Astrocyte (in vitro differentiated cells and primary cell): ENCODE measurements at places on chromosomes 2 and 18. TPM values are rescaled to one million over a fixed set of nuclear protein-coding genes. Genes with fewer than 3 reads are reported as not detected.

- no peak for DNase-seq
Observed at GRCh38 chr2:121101093-121101715, 183.8 kb downstream of the TFCP2L1 start.

Gene CXCR1
- total RNA-seq: not detected in 2 replicates

DNA sequence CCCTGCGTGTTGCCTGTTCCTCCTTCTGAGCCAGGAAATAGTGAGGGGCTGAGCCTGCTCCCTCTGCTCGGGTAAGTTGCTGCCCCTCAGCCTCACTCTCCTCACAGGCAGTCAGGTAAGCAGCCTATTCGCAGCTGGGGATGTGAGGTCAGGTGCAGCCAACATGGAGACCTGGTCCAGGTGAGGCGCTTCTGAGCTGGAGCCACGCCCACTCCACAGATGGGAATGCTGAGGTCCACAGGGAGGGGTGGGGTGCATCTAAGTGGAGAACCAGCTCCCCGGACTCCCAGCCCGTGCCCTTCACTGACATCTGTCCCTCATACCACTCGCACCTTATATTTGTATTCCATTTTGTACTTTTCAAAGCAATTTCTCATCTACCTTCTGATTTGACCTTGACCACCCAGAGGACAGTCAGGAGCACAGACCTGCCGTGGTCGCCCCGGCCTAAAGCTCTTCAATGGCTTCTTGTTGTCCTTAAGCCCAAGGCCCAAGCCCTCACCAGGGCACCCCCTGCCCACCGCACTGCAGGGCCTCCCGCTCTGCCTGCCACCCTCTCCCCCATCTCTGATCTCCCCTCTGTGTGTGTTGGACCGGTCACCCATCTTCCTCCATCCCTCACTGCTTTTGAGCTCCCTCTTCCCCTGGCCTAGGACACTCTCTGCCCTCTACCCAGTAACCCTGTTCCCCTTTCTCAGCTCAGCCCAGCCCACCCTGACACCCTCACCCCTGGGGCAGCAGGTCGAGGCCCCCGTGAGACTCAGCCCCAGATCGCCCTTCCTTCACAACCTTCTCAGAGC lies 49.2 kb upstream of the TAF1B start:
- no peak for DNase-seq

GRCh38 chr18:11066038-11066437 lies 83.3 kb downstream of the PIEZO2 start:
- DNase-seq: no peak

DNA sequence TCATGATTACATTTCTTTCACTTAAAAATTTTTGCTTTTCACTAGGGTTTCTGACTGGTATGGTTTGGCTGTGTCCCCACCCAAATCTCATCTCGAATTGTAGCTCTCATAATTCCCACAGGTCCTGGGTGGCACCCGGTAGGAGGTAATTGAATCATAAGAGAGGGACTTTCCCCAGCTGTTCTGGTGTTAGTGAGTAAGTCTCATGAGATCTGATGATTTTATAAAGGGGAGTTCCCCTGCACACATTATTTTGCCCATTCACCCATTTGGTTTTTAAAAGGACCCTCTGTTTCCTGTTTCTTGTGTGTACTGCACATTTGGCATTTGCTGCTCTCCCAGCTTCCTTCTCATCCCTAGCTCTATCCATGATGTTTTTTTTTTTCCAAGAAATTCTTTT lies 27.8 kb upstream of the NETO1 start:
- DNase-seq: no peak

- DNase-seq: peak; percentile 84
Observed at GRCh38 chr2:99602476-99602875, 112.7 kb upstream of the REV1 start.

DNA sequence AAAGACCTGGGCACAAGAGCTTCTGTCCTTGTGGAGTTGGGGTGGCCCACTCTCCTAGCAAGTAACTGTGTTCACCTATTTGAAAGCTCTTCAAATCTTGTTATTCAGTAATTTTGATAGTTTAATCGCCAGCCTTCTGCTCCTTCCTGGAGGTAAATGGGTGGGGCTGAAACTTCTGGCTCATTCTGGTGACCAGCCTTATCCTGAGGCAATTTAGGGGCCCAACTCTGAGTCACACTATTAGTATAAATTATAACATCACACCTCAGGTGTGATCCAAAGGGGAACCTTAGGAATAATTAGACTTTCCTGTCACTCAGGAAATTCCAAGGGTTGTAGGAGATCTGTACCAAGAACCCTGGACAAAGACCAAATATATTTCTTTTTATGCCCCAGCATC lies 255.8 kb upstream of the RGPD4 start:
- DNase-seq: no peak

- no peak for DNase-seq
Observed at GRCh38 chr2:109229094-109229675, 100.2 kb downstream of the SH3RF3 start.

DNA sequence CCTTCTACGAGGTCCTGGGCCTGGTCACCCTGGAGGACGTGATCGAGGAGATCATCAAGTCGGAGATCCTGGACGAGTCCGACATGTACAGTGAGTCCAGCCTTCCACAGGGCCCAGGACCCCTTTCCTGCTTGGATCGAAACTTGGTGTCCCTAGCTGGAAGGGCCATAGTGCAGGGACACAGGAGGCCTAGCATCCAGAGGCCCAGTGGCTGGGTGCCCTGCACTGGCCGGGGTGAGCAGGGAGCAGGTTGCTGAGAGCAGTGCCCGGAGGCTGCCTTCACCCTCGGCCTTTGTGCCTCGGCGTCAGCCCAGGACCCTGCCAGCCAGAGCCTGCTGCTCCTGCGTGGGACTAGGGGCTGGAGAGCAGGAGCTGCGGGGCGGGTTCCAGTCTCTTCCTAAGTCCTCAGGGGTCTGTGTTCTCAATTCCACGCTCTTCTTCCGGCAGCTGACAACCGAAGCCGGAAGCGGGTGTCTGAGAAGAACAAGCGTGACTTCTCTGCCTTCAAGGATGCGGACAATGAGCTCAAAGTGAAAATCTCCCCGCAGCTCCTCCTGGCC lies 18.9 kb upstream of the CNNM3 start:
- no peak for DNase-seq

Gene TNFRSF11A
- 0.75 and 1.5 TPM in 2 replicates for total RNA-seq

GRCh38 chr2:97761192-97761591 lies 47.8 kb downstream of the ZAP70 start:
- no peak for DNase-seq

- no peak for DNase-seq
Observed at GRCh38 chr18:35770376-35771014, 189.0 kb downstream of the GALNT1 start.
